ENCODE measurements at places on chromosomes 12 and 14. TPM values are rescaled to one million over a fixed set of nuclear protein-coding genes. Genes with fewer than 3 reads are reported as not detected.

IFNG-AS1 gene
- total RNA-seq: 0.46 TPM

VRTN gene
- total RNA-seq: not detected

OAS3 gene
- total RNA-seq: 9.3 TPM

CEBPE gene
- 0.21 TPM for total RNA-seq

KRT85 gene
- not detected for total RNA-seq

PIANP gene
- 0.55 TPM for total RNA-seq

RPGRIP1 gene
- total RNA-seq: not detected

ING4 gene
- 13.3 TPM for total RNA-seq

NEUROD4 gene
- total RNA-seq: not detected

NRXN3 gene
- total RNA-seq: not detected

CIDEB gene
- 14.4 TPM for total RNA-seq

BORCS5 gene
- 43.3 TPM for total RNA-seq

NFE2 gene
- not detected for total RNA-seq

POLR3B gene
- 14.6 TPM for total RNA-seq

DIO3 gene
- total RNA-seq: not detected

CISTR gene
- not detected for total RNA-seq

DHRS2 gene
- total RNA-seq: 3.0 TPM

ANO4 gene
- total RNA-seq: not detected

ABCD2 gene
- 2.8 TPM for total RNA-seq

DACT1 gene
- total RNA-seq: 0.48 TPM

TRPV4 gene
- total RNA-seq: not detected

RIN3 gene
- total RNA-seq: 62.2 TPM

NPFF gene
- total RNA-seq: not detected

ACVRL1 gene
- total RNA-seq: not detected

KLHL33 gene
- 0.06 TPM for total RNA-seq

KRT71 gene
- not detected for total RNA-seq

SLC25A21 gene
- total RNA-seq: not detected

DCN gene
- total RNA-seq: not detected

P3H3 gene
- total RNA-seq: 1.8 TPM

KRT86 gene
- total RNA-seq: not detected

CCDC88C gene
- 66.0 TPM for total RNA-seq

TPPP2 gene
- total RNA-seq: not detected

MAX gene
- 120 TPM for total RNA-seq

PHLDA1 gene
- total RNA-seq: 63.6 TPM

RTL1 gene
- not detected for total RNA-seq

A2M gene
- total RNA-seq: not detected
